Panc1 (cell line): ENCODE measurements at places on chromosomes 3 and 15. TPM values are rescaled to one million over a fixed set of nuclear protein-coding genes. Genes with fewer than 3 reads are reported as not detected.

The ATP13A5 gene
- not detected for total RNA-seq

The NEIL1 gene
- 3.4 TPM for total RNA-seq

The SLC22A14 gene
- total RNA-seq, result 0.13 TPM

The POPDC2 gene
- total RNA-seq, result 0.15 TPM

DNA sequence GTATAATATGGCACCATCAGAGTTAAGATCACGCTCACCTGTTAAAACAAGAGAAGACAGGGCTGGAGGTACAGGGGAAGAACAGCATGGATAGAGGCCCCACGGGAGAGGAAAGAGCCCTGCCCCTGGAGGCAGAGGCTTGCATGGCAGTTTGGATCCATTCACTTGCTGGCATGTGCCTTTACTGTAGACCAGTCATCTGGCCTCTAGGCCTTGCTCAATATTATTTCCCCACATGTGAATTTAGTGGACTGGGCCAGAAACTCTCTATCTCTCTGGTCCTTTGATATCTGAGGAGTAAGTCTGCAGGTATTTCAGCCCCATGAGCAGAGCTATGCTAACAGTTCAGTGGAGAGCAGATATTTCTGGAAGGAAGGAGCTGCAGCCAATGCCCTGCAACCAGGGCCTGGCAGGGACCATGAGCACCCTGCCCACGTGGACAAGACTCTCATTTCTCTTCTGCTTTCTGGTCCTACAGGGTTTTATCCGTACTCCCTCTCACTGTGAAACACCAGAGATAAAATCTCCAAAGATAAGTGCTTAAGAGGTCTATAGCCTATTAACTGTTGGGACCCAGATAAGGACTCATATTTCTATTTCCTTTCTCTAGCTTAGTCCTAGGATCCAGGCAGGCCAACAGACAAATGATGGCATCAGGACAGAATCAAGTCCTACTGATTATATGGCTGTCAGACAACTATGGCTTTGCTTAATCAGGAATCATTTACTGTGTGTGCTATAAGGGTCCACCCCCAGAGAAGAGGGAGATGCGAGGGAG, 65.0 kb downstream of the CLDN11 start:
- DNase-seq, result no peak

- DNase-seq, result no peak
Observed at GRCh38 chr15:50312636-50313035, 42.4 kb downstream of the GABPB1 start.

DNA sequence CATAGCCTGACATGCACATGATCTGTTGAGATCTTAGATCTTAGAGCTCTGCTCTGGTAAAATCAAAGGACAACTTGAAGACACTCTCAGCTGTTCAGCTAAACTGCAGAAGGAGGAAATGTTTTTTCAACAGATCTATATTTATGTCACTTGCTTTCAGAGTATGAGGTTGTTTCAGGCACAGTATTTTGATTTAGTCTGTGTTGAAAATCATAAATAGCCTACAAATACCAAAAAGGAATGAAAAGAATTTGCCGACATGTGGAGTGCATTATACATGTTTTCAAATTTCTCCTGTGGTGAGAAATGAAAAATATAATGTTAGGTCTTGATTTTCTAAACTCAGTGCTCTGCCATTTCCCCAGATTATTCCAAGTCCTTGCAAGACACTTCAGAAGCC, 1118.4 kb downstream of the TBL1XR1 start:
- DNase-seq, result no peak

GRCh38 chr3:66703501-66703900, 202.7 kb upstream of the LRIG1 start:
- no peak for DNase-seq

DNA sequence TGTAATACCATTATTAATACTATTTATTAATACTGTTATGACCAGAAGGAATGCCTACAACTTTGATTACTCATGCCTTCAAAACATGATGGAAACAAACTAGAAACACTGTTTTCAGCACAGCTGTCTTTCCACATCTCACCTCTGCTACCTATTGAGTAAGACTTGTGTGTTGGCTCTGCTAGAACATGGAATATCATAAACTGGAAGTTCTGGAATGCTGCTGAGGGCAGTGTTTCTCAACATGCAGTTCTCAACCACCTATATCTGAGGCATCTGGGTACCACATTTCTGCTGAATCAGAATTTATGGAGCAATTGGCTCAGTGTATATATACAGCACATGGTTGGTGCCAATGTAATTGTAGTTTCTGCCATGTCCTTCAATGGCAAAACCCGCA, 392.1 kb downstream of the TUSC7 start:
- DNase-seq, result no peak

DNA sequence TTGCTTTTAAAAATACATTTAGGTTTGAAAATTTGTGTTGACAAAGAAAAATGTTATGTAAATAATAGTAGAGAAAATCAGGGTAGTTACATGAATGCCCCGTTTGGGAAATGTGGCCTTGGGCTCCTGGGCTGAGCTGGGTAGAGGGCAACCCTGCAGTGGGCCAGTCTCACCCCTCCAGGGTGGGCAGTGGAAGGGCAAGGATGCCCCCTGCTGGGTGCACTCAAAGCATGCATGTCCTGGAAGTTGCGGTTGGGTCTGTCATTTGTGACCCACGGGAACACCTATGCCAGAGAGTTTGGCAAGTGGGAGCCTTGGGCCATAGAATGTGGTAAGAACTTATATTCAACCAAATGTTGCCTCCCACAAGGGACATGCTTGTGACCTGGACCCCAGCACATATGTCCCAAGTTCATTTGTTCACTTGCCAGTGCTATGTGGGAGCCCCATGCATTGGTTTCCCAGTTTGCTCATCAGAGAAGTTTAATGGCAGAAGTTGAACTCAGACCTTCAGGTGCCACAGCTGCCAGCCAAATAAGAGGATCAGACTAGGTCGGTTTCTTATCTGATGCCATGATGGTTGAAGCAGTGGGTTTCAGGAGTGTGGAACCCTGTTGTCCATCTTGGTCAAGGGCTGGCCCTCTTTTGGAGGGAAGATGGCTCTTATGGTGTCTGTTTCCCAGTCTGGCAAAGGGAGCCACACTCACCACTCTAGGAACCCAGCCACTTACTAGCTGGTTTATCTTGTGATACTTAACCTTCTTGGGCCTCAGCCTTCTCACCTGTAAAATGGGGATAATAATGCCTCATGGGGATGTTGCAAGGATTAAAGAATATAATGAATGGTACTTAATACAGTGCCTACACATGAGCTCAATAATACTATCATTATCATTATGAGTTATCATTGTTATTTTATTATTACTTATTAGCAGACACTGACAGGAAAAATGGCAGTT, 2.5 kb upstream of the PLCB2 start:
- DNase-seq, result peak; percentile 30

GRCh38 chr15:69643476-69643875, 190.9 kb downstream of the RPLP1 start:
- no peak for DNase-seq

DNA sequence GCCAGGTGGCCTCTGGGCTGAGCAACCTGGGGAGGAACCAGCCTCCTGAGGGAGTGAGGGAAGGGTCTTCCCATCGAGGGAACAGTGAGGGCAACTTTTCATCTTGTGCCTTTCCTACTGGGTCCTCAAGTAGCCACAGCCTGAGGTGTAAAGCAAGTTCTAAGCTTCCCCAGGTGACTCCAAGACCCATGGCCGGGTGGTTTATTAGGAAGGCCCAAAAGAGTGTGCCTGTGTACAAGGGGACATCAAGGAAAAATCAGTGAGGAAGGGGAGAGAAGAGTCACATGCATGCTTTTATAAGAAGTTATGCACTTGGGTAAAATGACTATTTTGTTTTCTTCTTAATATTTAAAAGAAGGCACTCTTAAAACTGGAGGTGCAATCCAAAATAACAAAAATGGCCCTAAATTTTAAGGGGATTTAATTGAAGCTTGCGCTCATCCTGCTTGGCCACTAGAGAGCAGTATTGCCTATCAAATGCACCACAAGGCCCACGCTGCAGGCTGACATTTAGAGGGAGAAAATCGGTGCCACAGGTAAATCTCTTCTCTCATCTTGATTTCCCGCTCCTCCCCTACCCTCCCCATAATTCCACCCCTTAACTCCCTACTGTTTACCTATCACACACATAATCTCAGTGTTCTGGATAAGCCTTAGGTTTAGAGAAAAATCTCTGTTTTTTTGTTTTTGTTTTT, 6.7 kb downstream of the NANOGP8 start:
- peak; percentile 47 for DNase-seq

- peak; percentile 62 for DNase-seq
Observed at GRCh38 chr15:64019764-64020163, 26.5 kb downstream of the DAPK2 start.

DNA sequence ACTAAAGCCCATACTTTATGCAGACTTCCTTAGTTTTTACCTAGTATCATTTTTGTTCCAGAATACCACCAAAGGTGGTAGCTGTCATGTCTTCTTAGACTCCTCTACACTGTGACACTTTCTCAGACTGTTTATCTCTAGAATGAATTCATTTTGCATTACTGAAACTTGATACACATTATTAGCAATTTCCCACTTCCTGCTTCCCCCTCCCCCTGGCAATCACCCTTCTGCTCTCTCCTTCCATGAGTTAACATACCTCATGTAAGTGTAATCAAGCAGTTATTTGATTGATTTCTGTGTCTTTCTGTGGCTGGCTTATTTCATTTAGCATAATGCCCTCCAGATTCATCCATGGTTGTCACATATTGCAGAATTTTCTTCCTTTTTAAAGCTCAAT, 204.9 kb downstream of the STAG1 start:
- no peak for DNase-seq

DNA sequence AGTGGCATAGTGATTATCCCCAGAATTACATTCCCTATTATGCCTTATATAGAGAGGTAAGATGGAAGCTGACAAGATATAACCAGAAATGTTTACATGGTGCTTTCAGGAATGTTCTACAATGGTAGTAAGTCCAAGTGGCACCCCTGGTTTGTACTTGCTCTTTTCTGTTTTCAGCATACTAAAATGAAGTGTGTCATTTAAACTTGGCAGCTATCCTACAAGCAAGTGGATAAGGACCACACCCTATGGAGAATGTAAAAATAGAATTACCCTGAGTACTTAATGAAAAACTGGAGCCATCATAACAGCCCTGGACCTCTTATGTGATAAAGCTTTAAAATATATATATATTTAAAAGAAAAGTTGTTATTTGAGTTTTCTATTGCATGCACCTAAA, 1012.7 kb upstream of the CADM2 start:
- DNase-seq, result no peak

- DNase-seq, result no peak
Observed at GRCh38 chr3:99836681-99837080, 19.0 kb downstream of the CMSS1 start.

DNA sequence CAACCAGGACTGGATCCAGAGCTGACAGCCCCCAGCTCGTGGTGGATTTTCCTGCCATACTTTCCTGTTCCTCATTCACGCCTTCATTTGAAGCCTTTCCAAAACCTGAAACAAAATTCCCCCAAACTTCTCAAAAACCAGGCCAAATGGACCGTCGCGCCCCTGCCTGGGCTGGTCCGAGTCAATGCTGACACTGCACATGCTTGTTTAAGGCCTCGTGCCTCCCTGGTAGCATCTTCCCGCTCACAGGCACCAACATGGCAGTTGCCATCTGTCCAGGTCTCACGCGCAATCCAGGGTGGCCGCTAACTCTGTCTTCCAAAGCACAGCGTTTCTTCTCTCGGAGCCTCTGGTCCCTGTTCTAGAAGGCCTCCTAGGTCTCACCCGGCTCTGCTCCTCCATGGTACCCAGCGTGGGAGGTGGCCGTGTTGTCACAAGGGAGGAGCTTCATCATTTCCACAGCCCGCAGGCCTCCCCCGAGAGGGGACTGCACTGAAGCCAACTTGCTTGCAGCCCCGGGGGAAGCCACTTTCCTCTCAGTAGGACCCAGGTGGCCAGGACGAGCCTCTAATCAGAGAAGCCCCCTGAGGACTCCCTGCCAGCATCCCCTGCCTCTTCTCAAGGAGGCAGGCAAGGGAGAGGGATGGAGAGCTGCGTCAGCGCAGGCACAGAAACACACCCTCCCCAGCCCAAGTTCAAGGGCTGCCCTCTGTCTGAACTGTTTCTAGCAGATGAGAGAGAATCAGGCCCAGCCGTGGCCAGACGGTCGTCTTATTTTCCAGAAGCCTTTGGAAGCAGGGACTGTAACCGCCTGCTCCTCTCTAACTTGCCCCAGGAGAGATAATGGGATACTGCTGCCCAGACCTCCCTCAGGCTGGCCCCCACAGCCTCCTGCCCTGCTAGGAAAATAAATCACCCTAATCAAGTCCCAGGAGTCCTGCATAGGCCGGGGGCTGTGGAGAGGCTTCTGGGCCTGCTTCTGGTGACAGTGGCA, 152.8 kb upstream of the TLE3 start:
- DNase-seq, result no peak

- no peak for DNase-seq
Observed at GRCh38 chr15:89375093-89376005, 40.7 kb upstream of the POLG start.

- DNase-seq, result no peak
Observed at GRCh38 chr15:70690491-70691276, 72.7 kb downstream of the UACA start.
